ENCODE measurements at places on chromosomes 13 and 19. TPM values are rescaled to one million over a fixed set of nuclear protein-coding genes. Genes with fewer than 3 reads are reported as not detected.
A peak's percentile ranks its signal among the peaks of the same experiment; 100 is the strongest.

Gene PET100
- polyA plus RNA-seq = 52.4 TPM

Gene PGPEP1
- polyA plus RNA-seq = 14.4 TPM

Gene NACC1
- 23.4 TPM for polyA plus RNA-seq

Gene LGALS14
- polyA plus RNA-seq = not detected

Gene ANGPTL8
- polyA plus RNA-seq = 2.9 TPM

Gene FARP1
- polyA plus RNA-seq = 101 TPM

Gene LSR
- 5.3 TPM for polyA plus RNA-seq

GRCh38 chr13:32255724-32256109, 59.4 kb downstream of the ZAR1L start:
- no peak for DNase-seq

- no peak for DNase-seq
Measured at GRCh38 chr13:76523740-76524340, 362.4 kb downstream of the KCTD12 start.

DNA sequence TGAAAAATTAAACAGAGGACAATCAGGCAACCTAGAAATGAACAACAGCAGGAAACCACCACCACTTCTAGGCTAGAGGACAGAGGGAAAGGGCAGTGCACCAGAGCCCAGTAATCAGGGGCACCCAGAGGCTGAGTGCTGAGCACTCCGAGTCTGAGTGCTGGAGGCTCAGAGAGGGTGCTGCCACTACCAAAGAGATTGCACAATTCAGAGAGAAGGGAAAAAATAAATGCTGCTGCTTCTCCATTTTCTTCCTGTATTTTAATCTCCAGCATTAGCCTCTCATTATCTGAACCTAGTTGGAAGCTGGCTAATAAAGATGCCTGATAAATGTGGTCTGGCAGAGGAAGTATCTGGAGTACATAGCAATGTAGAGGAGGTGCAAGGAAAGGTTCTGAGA, 11.8 kb upstream of the ZNF175 start:
- no peak for DNase-seq

DNA sequence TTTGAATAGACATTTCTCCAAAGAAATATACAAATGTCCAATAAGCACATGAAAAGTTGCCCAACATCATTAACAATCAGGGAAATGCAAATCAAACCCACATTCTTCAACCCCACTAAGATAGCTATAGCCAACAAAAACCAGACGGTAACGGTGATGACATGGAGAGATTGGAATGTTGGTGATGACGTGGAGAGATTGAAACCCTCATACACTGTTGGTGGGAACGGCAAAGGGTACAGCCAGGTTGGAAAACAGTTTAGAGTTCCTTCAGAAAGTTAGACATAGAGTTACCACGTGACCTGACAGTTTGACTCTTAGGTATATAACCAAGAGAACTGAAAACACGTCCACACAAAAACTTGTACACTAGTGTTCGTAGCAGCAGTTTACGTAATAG, 48.1 kb downstream of the TNFRSF19 start:
- DNase-seq = no peak

DNA sequence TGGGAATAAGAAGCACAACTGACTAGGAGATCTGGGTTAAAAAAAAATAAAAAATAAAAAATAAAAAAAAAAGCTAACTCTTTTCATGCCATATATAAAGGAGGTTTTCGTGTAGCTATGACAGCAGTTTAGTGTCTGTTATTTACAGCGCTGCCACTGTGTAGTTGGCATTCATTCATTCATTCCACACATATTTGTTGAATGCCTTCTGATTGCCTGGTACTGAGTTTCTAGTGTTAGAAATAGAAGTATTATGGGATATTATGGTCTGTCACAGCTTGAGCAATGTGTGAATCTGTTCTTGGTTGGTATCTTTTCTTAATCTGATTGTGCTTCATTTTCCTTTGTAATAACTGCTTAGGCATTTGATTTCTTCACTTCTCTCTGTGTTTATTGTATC, 237.4 kb downstream of the NBEA start:
- DNase-seq = no peak

DNA sequence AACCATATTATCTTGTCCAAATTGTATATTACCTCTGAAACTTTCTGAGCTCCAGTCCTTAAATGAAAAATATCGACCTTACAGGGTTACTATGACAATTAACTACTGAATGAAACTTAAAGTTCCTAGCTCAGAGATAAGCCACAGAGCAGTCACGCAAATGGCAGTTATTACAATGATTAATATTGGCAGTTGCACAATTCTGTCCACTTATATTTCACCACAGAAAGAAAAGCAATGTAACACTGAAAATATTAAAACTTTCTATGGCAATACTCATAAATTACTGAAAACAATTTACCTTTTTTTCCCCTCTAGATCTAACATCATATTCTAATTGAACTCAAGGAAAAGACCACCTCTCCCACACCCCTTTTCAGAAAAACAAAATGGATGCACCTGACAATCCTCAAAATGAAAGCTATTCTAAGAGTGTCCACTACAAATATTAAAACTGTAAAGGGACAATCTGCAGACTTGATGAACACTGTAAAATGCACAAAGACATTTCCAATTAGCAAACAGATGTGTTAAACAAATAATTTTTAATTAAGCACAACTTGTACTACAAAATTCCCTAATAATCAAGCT, 14.6 kb downstream of the LNX2 start:
- DNase-seq = no peak

GRCh38 chr13:44007451-44007850, 127.7 kb downstream of the LACC1 start:
- DNase-seq = no peak

GRCh38 chr13:93771227-93771626, 544.6 kb downstream of the GPC6 start:
- DNase-seq = no peak

DNA sequence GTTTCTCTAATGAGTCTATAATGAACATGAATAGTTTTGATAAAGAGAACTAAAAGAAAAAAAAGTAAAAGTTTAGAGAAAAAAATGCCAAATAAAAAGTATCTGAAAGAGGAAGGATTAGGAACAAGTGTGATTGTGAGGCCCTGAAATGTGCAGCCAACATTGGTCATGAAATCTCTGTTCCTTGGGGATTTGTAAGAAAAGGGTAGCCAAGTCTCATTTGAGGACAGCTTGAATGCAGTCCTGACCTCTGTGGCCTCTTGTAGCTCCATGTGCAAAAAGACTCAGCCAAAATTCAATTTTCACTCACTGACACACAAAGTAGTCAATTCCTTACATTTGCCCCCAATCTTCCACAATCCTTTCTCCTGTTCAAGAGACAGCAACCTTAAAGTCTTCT, 167.9 kb downstream of the KLF12 start:
- DNase-seq = peak; percentile 47

GRCh38 chr13:110070511-110071120, 236.3 kb downstream of the COL4A1 start:
- DNase-seq = no peak

- no peak for DNase-seq
Measured at GRCh38 chr19:47419789-47420188, 462 bp upstream of the MEIS3 start.

DNA sequence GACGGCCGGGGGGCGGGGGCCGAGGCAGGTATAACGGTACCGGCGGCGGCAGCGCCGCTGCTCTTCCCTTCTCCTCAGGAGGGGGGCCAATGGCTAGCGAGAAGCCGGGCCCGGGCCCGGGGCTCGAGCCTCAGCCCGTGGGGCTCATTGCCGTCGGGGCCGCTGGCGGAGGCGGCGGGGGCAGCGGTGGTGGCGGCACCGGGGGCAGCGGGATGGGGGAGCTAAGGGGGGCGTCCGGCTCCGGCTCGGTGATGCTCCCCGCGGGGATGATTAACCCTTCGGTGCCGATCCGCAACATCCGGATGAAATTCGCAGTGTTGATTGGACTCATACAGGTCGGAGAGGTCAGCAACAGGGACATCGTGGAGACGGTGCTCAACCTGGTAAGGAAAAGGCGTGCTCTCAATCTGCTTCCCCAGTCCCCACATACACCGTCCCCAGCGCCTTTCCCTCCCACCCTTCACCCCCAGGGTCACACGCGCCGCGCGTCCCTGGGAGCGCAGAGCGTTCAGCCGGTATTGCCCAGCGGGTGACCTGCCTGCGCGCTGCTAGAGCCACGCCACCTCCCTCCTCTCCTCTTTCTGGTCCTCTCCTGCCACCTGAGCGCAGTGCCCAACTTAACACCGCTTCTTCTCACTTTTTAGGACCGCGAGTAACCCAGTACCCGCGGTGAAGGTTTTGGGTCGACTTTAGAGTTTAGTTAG, 814 bp downstream of the NBEA start:
- DNase-seq = peak; percentile 43

DNA sequence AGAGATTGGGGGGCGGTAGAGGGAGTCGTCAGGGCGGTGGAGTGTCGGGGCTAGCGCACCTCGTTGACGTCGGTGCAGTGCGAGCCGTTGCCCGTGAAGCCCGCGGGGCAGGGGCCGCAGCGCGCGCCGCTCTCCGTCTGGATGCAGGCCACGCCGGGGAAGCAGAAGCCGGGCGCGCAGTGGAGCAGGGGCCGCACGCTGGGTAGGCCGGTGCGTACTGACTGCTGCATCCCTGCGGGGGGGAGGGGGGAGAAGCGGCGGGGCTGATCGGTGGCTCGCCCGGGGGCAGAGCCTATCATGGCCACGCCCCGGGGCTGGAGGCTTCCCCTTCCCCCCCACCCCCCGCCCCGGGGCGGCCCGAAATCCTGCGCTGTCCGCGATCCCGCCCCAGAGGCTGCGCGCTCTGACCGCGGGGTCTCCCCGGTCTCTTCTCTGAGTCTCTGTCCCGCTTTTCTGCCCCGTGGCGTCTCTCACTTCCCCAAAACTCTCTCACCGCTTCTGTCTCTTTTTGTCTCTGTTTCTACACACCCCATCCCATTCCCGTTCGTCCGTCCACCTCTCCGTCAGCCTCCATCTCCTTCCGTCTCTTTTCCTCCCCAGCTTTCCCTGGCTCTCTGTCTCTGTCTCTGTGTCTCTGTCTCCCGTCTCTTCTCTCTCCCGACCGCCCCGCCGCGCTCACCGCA, 1.1 kb downstream of the COMP start:
- DNase-seq = peak; percentile 63
